ENCODE measurements at places on chromosomes 7 and 10.

DNA sequence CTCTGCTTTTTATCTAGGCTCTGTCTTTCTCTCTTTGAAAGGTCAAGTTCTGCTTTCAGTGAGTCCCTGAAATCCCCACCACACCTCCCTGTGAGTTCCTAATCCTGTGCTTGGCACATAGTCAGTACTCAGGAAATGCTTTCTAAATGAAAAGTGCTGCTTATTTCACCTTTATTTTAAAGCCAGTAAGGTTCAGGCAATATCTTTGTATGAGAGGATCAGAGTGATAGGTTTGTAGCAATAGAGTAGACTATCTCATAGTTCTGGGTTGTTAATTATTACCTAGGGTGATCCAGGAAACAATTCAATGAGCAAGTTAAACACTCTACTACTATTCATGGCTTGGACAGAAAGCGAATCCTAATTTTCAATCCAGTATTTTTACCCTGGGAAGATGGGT is 7.4 kb upstream of the LAMB1 start:
- no peak for DNase-seq

- DNase-seq: no peak
Measured at GRCh38 chr7:47297120-47297519, 284.8 kb downstream of the TNS3 start.

- no peak for DNase-seq
Measured at GRCh38 chr10:120825878-120826769, 25.0 kb upstream of the WDR11 start.

- no peak for DNase-seq
Measured at GRCh38 chr7:50731703-50732582, 50.8 kb downstream of the GRB10 start.

DNA sequence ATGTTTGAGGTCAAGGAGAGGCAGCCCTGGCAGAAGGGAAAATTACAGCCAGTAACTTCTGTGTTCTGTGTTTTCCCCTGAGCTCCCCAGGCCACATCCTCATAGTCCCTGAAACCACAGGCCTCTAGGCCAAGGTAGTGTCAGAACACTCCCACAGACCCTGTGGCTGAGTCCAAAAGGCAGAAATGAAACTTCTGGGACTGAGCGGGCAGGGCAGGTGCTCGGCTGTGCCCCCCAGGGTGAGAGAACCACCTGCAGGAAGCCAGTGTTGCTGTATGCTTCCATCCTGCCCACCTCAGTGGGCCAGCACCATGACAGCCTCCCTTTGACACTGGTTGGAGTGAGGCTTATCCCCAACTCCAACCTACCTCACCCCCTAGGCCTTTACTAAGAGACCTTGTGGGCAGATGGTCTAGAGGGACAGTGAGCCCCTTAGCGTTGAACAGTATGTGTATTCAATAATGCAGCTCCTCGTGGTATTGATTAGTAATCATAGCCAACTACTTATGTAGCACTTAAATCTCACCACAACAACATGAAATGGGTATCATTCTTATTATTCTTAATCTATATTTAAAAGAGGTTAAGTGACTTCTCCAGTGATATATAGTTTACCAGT is 30.3 kb downstream of the PIK3CG start:
- DNase-seq: no peak

DNA sequence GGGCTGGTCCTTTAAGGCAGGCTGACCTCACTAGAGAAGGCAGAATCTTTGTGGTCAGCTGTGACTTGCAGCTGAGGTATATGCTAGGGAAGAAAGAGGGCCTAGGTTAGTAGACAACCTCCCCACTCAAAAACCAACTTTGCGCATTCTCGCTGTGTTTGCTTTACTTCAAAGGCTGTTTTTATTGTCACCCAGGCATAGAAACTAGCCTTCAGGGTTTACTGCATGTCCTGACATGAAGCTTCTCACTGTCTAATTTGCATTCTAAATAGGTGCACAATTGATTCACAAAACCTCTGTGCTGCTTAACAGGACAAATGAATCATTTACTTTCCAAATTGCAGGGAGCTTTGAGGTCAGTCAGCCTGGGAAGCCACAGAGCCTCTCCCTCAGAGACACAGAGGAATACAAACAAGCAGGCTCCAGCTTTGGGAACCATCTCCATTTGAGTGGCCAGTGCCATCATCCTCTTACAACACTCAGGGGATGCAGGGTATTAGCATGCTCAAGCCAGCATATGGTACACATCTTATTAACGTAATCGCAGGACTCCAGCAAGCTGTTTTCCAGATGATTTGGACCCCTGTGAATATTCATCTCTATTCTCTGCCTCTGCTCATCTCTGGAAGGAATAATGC is 596.4 kb upstream of the GHITM start:
- no peak for DNase-seq

- DNase-seq: no peak
Measured at GRCh38 chr10:11344081-11344480, 267.4 kb downstream of the USP6NL start.

DNA sequence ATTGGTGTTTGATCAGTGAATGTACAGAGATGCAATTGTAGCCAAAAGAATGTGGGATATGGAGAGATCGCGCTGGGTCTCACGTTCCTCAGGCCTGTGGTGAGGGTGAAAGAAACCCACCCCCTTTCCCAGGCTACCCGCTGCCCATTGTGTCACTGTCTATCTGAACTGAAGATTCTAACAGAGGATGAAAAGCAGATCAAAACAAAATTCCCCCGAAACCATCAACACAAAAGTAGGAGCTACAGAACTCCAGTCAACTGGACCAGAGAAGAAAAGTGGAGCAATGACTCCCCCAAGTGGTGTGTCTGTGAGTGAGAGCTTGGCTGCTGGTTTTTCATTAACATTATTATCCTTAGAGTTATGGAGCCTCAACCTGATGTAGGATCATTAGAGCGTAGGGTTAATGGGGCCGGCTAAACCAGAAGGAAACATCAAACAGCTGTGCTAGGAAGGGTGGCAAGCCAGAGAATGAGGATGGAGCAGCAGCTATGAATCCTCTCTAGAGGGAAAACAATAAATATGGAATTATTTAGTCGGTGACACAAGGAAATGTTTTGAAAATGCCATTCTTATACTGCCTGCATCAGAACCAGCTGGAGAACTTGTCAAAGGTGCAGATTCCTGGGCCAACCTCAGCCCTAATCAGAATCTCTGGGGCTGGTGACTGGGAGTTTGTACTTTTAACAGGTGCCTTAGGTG is 38.3 kb downstream of the AKR1B1 start:
- DNase-seq: no peak

- no peak for DNase-seq
Measured at GRCh38 chr7:26649388-26649787, 215.0 kb downstream of the SKAP2 start.

GRCh38 chr7:50791363-50791937 is 8.8 kb upstream of the GRB10 start:
- DNase-seq: no peak

- no peak for DNase-seq
Measured at GRCh38 chr10:49253340-49253906, 45.5 kb upstream of the C10orf71 start.

GRCh38 chr7:114941692-114942091 is 19.8 kb downstream of the MDFIC start:
- no peak for DNase-seq

GRCh38 chr7:108308903-108309302 is 147.3 kb downstream of the NRCAM start:
- DNase-seq: no peak

DNA sequence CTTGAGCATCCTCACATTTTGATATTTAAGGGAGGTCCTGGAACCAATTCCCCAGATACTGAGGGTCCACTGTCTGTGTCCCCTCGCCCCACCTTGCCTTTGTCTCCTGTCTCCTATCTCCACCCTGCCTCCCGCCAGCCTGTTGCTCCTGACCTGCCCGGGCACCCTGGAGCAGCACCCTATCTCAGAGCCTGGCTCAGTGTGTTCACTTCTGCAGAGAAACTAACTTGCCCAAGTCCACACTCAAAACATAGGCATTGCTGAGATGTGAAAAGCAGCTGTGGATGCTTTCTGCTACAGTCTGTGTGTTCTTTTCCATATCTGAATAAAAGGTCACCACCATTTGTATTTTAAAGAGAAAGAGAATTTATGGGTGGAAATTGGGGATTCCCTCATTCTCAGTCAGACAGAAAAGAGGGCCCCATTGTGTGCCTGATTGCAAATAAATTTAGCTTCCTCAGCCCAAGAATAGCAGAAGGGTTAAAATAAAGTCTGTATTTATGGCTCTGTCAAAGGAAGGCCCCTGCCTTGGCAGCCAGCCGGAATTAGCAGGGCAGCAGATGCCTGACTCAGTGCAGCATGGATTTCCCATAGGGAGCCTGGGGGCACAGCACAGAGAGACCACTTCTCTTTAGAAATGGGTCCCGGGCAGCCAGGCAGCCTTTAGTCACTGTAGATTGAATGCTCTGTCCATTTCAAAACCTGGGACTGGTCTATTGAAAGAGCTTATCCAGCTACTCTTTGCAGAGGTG is 161.3 kb downstream of the EGFR start:
- no peak for DNase-seq

GRCh38 chr7:96649981-96650380 is 59.7 kb downstream of the SEM1 start:
- no peak for DNase-seq

- DNase-seq: no peak
Measured at GRCh38 chr7:54426406-54426805, 115.8 kb upstream of the VSTM2A start.

DNA sequence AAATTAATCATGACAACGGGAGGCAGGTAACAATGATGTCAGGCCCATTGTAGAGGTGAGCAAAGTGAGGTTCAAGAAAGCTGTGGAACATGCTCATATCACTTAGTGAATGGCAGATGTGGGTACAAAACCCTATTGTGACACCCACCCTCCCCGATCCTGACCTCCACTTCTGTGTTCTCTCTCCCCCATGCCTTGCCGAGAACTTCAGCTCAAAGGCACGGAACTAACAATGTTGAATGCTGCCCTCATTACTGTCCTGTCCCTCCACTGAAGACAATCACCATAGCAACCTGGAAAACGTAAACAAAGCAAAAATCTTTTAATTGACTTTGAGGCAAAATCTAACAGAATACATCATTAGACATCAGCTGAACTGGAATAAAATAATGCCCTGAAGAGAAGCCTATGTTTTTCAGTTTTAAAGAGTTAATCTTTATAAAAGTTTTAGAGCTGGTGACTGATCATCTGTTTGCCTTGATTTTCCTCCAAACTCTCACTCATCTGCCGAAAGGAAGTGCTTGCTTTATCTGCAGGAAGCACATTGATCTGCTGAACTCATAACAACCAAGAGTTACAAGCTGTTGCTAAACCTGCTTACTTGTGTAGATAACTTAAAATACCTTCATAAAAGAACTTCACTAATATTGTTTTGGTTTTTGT is 133.6 kb downstream of the CUBN start:
- DNase-seq: no peak

- no peak for DNase-seq
Measured at GRCh38 chr7:49771427-49772176, 1.8 kb upstream of the VWC2 start.

DNA sequence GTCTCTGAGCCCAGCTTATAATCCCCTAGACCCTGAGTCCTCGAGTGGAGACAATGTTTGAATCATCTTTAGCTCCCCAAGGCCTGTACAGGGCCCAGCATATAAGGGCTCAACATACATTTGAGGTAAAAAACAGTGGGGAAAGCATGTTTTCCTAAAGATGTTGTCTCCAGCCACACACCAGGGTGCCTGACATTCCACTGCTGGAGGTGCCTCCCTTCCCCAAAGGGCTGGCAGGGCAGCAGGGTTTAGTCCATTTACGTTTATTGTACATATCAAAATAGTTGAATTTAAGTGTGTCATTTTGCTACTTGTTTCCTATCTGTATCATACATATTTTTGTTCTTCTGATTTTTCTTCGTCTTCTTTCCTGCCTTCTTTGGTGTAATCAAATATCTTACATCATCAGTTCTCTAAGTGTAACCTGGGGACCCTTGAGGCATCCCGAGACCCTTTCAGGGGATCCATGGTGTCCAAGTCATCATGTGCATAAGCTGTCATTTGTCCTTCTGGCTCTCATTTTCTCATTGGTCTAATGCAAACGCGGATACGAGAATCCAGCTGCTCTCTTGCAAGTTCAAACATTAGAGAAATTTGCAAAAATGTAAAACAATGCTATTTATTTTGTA is 101.6 kb downstream of the PDGFA start:
- no peak for DNase-seq

DNA sequence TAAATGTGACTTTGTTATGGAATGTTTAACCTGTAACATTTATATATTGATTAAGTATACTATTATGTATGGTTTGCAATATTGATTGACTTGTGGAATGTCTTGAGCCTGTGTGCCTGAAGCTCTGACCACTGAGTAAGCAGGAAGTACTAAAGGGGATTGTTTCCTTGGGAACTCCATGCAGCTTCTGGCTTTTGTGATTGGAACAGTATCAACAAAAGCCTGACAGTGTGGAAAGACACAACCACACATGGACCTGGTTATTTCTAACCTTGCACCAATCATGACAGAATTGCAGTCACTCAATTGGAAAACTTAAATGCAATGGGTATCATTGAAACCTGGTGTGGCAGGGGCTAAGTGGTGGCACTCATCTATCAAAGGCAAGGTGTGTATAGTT is 45.5 kb upstream of the PIK3CG start:
- no peak for DNase-seq

DNA sequence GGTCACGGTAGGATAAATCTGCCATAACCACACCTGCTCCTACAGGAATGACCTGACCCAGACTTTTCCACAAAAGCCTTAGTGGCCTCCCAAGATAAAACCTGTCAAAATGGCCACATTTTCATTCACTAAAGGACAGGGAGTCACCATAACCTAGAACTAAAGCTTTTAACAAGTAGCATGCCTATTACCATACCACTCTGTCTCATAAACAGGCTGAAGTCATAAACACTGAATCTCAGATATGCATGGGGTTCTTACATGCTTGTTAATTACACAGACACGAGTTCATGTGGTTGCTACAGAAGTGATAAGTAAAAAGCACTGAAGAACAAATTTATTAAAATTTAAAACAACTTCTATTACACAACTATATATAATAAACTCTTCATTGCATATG is 56.0 kb downstream of the HIPK2 start:
- DNase-seq: no peak

- DNase-seq: no peak
Measured at GRCh38 chr10:87646192-87646909, 13.3 kb upstream of the PAPSS2 start.

DNA sequence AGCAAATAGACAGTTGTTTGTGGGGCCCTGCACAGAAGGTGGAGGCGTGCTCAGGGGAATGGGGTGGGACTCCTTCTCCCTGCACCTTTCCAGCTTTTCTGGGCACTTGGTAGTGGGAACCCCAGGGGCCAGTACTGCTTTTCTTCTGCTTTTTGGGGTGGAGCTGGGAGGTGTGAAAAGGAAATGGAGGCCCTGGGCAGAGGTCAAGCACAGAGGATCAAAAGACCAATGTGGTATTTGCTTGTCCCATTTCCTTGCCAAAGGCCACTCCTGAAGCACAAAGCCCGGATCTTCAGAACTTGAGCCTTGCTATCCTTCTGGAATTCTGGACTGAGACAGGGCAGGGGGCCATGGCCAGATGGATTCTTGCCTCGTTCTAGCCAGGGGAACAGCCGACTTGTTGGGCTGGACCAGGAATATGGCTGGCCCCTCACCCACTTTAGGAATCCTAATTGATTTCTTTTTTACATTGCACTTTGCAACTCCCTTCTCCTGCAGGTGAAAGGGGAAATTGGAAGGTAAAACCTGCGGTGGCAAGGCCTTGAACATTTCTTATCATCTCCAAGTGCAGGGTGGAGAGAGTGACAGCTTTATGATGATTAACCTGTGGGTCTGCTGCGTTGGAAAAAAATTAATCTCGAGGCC is 26.5 kb downstream of the ADRA2A start:
- DNase-seq: no peak

All from activated T-helper 1 cell treated with anti-CD3 and anti-CD28 coated beads, Interleukin-2, amount 50 U/mL, for 16 hours (primary cell).